ENCODE measurements at places on chromosomes 6 and 20. TPM values are rescaled to one million over a fixed set of nuclear protein-coding genes. Genes with fewer than 3 reads are reported as not detected.

DNA sequence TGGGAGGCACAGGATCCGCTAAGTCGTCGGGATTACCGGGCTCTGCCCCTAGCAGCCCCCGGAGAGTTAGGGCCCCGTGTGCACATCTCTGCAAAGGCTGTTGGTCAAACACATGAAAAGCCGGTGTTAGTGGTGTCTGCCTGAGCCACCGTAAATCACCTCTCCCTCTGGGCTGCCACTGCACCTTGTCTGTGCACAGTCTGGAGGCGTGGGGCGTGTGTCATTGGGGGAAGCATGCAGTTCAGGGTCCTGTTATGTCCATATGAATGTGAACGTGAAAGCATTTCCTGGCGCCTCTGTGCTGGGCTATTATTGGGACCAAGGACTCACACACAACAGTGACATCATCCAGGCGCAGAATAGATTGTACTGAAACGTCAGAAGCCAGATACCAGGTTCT is 305.6 kb downstream of the NRN1 start:
- no peak for DNase-seq

- DNase-seq: no peak
Measured at GRCh38 chr20:46955601-46956556, 61.2 kb downstream of the EYA2 start.

DNA sequence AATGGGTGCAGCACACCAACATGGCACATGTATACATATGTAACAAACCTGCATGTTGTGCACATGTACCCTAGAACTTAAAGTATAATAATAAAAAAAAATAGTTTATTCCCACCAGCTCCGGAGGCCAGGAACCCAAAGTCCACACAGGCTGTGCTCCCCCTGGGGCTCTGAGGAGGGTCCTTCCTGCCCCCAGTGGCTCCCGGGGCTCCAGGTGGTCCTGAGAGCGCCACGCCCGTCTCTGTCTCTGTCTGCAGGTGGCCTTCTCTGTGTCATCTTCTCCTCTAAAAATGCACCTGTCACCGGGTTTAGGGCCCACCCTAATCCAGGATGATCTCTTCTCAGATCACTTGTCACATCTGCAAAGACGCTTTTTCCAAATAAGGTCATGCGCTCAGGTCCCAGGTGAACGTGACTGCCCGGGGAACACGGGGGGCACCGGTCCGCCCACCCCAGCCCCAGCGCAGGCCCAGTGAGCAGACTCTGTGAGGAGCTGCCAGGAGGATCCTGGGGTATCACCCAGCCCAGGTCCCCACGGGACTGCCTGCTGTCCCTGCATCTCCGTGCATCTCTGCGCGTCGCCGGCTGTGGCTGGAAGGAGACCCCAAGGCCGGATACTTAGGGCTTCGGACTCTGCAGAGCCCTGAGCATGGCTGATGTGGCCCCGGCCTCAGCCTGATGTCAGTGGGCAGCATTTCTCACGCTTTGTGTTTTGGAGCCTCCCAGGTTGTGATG is 11.8 kb downstream of the SLCO4A1 start:
- no peak for DNase-seq

PTCRA gene
- total RNA-seq: not detected

GRCh38 chr20:43917380-43917779 is 2.7 kb downstream of the TOX2 start:
- DNase-seq: no peak

DNA sequence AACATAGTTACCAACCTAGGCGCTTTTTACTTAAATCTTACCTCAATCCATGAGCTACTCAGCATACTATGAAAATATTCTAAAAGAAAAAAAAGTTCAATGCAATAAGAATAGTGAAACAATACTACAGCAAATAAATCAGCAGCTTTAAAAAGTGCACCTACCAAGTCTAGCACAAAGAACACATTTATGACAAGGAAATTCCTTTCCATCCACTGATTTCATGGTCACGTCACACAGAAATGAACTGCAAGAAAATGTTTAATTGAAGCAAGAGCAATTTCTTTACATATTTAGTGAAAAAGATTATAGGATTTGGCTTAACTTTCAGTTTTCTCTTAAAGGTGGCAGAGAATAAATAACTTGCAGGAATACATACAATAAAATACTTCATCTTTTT is 36.2 kb downstream of the IBTK start:
- no peak for DNase-seq

GRCh38 chr6:19925533-19925932 is 88.4 kb downstream of the ID4 start:
- DNase-seq: no peak

GRCh38 chr6:105402939-105403935 is at the start of gene PREP:
TSS of gene PREP (minus strand) at chr6:105403082. CDS start at chr6:105402891, 191 bp downstream.
- DNase-seq: peak; percentile 90
